ENCODE measurements at places on chromosomes 1 and 21. TPM values are rescaled to one million over a fixed set of nuclear protein-coding genes. Genes with fewer than 3 reads are reported as not detected.

The IL20 gene
- not detected for total RNA-seq

The LCE1B gene
- total RNA-seq, result not detected

GRCh38 chr1:172582889-172583288, 49.9 kb downstream of the SUCO start:
- no peak for DNase-seq

- peak; percentile 52 for DNase-seq
These were observed 67.6 kb downstream of the RGS13 start for GRCh38 chr1:192703283-192704206.

GRCh38 chr1:31244326-31244725, 4.6 kb upstream of the NKAIN1 start:
- peak; percentile 50 for DNase-seq

The WDR64 gene
- not detected for total RNA-seq

The TNFRSF25 gene
- 8.7 TPM for total RNA-seq

All from M059J (cell line).